PC-9 (cell line): ENCODE measurements at places on chromosomes 7 and 10. TPM values are rescaled to one million over a fixed set of nuclear protein-coding genes. Genes with fewer than 3 reads are reported as not detected.
A peak's percentile ranks its signal among the peaks of the same experiment; 100 is the strongest.

Gene EBLN1
- total RNA-seq, result not detected in 2 replicates

Gene HABP2
- total RNA-seq, result not detected in 2 replicates

Gene NFKB2
- 26.3 and 30.8 TPM in 2 replicates for total RNA-seq

Gene TRPV5
- total RNA-seq, result not detected in 2 replicates

Gene CHST3
- total RNA-seq, result 21.3 and 23.3 TPM in 2 replicates

Gene INHBA
- total RNA-seq, result 17.3 and 17.6 TPM in 2 replicates

Gene FLNC
- total RNA-seq, result 75.5 and 96.6 TPM in 2 replicates

Gene FGFR2
- total RNA-seq, result not detected in 2 replicates

DNA sequence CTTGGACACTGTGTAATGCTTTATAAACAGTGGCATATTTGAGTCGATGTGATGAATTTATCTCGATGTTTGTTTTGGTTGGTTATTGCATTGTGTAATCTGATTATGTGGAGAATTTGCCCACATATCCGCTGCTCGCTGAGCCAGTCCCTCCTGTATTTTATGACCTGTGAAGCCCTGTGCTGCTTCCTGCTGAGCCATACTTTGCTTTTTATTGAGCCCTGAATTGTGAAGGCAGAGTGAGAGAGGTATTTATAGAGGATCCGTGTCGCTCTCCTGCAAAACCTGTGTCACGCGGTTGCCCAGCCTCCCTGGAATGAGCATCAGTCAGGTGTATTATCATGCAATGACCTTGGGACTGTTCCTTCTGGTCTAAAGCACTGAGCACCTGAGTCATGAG is 253.7 kb downstream of the ARHGAP21 start:
- DNase-seq, result peak; percentile 89

- no peak for DNase-seq
These were observed 70.4 kb downstream of the ZFAND4 start for GRCh38 chr10:45602082-45602730.

GRCh38 chr10:88528806-88529570 is 54.1 kb downstream of the RNLS start:
- no peak for DNase-seq

GRCh38 chr10:57815949-57816348 is 451.7 kb downstream of the IPMK start:
- no peak for DNase-seq

DNA sequence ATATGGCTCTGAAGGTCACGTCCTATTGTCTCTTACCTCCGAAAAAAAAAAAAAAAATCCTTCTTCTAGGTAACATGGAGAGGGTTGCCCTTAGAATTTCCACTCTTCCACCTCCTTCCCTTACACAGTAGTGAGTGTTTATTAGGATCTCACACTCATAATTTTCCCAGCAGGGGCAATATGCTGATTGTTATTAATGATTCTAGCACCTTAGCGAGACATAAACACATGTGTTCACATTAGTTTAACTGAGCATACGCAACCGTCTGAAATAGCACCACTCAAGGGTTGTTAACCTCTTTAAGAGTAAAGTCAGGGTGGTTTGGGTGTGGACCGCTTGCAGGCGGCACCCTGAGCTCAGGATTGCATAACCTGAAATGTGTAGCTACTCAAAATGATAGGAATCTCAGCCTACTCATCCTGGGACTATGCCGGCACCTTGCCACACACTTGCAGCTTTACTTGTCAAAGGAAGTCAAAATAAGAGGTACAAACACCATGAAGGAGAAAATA is 52.2 kb downstream of the CPEB3 start:
- DNase-seq, result peak; percentile 90

DNA sequence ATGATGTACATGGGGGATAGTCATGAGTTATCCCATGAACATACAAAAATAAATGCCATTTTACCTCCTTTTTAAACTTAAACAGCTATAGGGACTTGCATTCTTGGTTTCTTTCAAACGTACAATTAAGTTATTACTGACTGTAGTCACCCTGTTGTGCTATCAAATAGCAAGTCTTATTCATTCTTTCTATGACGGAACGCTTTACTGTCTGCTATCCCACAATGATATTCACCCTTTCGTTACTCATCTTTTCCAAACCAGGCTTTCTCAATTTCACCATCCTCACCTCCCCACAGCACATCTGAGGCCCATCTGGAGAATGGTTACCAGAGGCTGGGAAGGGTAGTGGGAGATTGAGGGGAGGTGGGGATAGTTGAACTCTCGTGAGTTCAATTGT is 218.8 kb downstream of the PHF14 start:
- no peak for DNase-seq

DNA sequence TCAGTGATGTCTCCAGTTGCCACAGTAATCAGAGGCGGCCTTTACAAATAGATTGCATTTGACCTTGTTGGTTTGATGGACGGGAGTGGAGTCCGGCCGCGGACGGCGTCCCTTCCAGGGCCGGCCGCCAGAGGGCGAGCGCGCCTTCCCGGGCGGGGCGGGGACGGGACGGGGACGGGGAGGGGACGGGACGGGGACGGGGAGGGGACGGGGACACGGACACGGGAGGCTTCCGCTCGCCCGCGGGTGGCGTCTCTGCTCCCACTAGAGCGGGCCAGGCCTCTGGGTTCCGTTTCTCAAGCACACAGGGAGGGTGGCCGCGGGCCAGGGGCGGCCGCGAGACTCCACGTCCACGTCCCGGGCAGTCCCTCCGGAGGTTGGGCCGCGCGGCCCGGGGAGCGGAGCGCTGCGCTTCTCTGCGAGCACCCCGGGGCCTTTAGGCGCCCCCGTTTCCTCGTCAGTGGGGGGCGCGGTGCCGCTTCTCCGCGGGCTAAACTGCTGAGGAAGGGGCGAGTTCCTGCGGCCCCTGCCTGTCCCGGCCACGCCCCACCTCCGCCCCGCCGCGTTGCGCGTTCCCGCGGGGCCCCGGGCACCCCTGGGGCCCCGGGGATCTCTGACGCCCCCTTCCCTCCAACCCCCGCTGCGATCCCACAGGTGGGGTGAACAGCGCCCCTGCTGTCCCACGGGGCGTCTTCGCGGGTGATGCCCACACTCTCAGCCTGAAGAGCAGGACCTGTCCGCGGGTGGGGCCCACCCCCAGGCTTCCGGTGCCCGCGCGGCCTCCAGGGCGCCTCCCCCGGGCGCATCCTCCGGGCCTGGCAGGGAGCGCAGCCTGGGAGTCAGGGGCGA is 84.2 kb upstream of the MKI67 start:
- DNase-seq, result peak; percentile 12

DNA sequence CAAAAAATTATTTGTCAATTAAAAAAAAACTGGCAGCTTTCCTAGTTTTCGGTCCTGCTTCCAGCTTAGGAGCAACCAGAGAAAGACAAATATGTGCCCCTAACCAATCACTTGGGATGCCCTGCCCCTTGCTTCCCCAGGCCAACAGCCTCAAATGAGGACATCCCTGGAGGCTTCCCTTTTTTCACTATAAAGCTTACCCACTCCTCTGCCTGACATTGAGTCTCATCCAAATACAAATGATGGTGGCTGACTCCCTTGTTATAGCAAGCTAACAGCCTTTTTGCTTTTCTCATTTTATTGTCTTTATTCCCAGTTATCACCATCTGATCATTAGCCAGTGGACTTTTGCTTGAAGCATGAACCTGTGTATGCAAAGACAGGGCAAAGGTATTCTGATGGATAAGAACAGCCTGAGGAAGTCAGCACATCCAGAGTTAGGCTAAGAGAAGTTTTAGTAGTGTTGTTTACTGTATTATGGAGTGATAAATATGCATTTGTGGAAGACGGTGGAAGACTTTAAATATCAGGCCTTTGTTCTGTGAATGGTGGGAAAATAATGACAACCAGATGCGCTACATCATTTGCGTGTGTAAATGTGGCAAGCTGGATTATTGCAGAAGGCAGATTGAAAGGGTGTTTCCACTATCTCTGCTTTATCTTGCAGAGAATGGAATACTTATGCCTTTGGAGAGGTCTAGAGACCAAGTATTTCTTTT is 1.7 kb upstream of the CCM2 start:
- no peak for DNase-seq

GRCh38 chr10:48880016-48880705 is 59.5 kb downstream of the LRRC18 start:
- no peak for DNase-seq

DNA sequence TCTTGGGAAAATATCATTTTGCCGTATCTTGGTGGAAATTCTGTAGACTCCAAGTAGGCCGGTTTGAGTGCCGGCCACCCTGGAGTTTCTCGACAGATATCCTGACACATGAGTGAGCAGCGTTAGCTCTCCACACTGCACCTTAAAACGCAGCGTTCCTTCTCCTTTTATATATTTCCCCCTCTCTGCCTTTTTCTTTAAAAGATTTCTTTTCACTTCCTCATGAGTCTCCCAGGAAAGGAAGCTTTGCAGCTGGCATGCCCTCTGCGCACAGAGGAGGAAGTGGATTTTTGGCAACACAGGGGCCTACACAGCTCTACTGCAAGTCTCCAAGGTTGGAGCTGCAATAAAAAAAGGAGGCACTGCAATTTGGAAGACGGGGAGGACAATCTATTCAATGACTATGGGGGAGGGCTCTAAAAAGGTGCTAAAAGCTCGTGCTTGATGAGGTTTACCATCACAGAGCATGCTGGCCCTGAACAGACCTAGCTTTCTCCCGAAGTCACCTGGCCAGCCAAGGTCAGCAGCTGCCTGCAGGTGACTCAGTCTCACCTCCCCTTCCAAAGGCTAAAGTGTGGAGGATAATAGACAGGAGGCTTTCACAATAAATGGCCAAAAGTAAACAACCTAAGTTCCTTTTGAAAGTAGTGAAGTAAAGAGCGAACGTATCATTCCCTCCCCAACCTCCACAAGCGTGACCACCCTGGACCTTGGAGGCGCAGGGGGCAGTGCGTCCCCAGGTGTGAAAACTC is 252.8 kb downstream of the ZMYND11 start:
- no peak for DNase-seq

GRCh38 chr10:79245539-79246208 is 101.6 kb upstream of the PPIF start:
- no peak for DNase-seq

GRCh38 chr7:68984306-68984705 is 614.0 kb upstream of the AUTS2 start:
- no peak for DNase-seq

- DNase-seq, result peak; percentile 40
These were observed 9.1 kb upstream of the CSGALNACT2 start for GRCh38 chr10:43128958-43129706.

- no peak for DNase-seq
These were observed 80.3 kb downstream of the SKAP2 start for GRCh38 chr7:26784118-26784517.

DNA sequence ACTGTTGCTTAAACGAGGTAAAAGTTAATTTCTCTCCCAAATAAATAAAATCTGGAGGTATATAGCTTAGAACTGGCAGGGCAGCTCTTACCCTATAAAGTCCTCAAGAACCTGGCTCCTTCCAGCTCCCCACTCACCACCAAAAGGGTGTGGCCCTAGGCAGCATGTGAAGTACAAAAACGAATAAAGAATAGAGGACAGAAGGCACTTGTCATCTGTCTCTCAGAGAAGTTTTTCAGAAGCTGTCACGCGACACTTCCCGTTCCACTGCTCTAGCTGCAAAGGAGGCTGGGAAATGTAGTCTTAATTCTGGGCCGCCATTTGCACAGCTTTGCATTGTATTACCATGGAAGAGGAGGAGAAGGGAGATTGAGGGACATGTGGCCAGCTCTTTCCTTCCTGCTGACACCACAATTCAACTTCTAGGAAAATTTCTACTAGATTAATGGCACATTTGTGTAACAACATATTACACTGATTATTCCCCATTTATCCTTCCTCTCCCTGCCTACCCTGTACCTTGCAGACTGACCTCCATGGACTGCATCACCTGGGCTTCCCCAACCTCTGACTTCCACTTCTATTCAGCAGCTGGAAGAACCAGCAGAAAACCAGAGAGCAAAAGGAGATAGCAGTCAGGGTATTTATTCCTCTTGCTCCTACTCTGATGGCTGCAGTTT is 62.2 kb downstream of the CCDC71L start:
- DNase-seq, result peak; percentile 40

DNA sequence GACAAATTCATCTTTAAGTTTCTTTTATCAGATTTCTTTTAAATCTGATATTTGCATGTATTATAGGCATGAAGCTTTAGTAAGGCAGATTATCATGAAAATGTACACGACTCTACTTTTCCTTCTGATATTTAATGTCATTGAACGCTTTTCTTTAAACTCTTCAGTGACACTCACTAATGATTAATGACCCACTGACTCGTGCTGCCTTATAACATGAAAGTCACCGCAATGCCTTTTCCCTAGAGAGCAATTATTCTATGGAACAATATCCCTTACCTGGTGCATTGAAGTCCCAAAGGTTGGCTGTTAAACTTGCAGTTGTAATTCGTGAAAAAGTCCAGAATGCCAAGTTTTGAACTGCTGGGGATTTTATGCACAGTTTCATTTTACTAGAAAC is 33.4 kb upstream of the HGF start:
- DNase-seq, result no peak
